Right lobe of liver (tissue), 6 donors: ENCODE measurements at places on chromosomes 1 and 21. TPM values are rescaled to one million over a fixed set of nuclear protein-coding genes. Genes with fewer than 3 reads are reported as not detected.

DNA sequence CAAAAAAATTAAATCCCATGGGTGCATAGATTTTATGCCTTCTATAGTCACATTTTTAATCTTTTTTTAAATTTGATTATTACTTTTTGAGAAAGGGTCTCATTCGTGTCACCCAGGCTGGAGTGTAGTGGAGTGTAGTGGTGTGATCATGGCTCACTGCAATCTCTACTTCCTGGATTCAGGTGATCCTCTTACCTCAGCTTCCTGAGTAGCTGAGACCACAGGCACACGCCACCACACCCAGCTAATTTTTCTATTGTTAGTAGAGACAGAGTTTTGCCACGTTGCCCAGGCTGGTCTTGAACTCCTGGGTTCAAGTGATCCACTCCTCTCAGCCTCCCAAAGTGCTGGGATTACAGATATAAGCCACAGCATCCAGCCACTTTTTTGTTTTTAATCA, 10.4 kb downstream of the CBR3 start:
- no peaks in the 10 kb centered on the region for H3K27me3 ChIP-seq
- H3K4me3 ChIP-seq, result no peak overlapping the region
- H3K27ac ChIP-seq, result no peak overlapping the region
- DNase-seq, result no peak
- peaks cover 6% of the 10 kb centered on the region for H3K4me1 ChIP-seq
- H3K36me3 ChIP-seq, result no peaks in the 10 kb centered on the region

NPR1 gene
- 14.4 TPM for total RNA-seq

FCRL1 gene
- total RNA-seq, result not detected

DNA sequence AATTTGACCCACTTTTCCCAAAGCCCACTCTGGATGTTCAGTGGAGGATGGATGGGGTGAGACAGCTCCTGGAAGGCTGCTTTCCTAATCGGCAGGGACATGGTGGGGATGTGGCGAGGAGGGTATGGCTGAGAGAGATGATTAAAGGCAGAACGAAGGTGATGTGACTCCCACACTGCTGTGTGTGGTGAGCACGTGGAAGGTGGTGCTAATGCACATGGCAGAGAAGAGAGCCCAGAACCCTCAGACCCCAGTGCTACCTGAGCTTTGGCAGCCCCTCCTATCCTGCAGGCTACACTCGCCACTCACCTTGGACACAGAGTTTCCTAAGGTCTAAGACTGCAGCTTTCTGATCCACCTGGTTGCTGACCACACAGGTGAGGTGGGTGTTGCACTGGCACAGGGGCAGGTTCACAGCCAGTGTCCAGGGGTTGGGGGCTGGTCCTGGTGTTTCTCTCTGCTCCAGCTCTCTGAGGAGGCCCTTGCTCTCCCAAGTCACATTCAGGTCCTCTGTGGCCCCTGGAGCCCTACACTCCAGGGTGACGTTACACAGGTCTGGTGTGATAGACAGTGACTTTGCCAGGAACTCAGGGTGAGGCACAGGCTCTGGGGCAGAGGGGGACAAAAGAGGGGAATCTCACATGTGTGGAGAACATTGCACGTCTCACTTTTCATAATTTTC, 151.4 kb upstream of the ETV3 start:
- no peak overlapping the region for H3K27ac ChIP-seq
- no peaks in the 10 kb centered on the region for H3K36me3 ChIP-seq
- no peak overlapping the region for H3K4me3 ChIP-seq
- H3K27me3 ChIP-seq, result no peaks in the 10 kb centered on the region

- no peaks in the 10 kb centered on the region for H3K27me3 ChIP-seq
- H3K4me3 ChIP-seq, result no peak overlapping the region
- no peaks in the 10 kb centered on the region for H3K4me1 ChIP-seq
- DNase-seq, result no peak
These were observed 62.1 kb downstream of the LRRN2 start for GRCh38 chr1:204623365-204623893.

DNA sequence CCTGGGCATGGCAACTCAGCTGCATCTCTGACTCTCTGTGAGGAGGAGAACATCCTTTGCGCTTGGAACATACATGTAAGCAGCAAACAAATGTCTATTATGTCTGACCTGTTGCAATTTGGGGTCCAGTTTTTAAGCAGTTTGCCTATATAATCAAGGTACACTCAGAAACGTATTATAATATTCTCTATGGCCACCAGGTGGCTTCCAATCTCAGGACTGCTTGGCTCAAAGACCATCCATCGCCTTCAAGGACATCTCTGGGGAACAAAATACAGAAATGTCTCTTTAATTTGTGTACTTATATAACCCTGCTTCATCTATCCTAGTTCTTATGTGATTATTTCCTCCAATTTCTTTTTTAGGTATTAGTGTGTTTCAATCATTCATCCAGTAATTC, 227.2 kb downstream of the OLFM3 start:
- no peak for DNase-seq
- no peak overlapping the region for H3K27ac ChIP-seq
- no peaks in the 10 kb centered on the region for H3K36me3 ChIP-seq
- no peaks in the 10 kb centered on the region for H3K4me1 ChIP-seq
- no peaks in the 10 kb centered on the region for H3K27me3 ChIP-seq
- H3K4me3 ChIP-seq, result no peak overlapping the region

GRCh38 chr1:225250432-225250831, 177.4 kb downstream of the LBR start:
- H3K4me1 ChIP-seq, result no peaks in the 10 kb centered on the region
- H3K36me3 ChIP-seq, result no peaks in the 10 kb centered on the region
- DNase-seq, result no peak
- no peaks in the 10 kb centered on the region for H3K27me3 ChIP-seq
- H3K4me3 ChIP-seq, result no peak overlapping the region
- H3K27ac ChIP-seq, result no peak overlapping the region

- DNase-seq, result no peak
- no peaks in the 10 kb centered on the region for H3K4me1 ChIP-seq
- no peak overlapping the region for H3K4me3 ChIP-seq
- H3K36me3 ChIP-seq, result no peaks in the 10 kb centered on the region
These were observed 383.3 kb upstream of the PROX1 start for GRCh38 chr1:213604477-213604876.

GRCh38 chr1:159915571-159916241, 9.6 kb downstream of the TAGLN2 start:
- DNase-seq, result no peak
- H3K4me1 ChIP-seq, result no peaks in the 10 kb centered on the region
- no peak overlapping the region for H3K27ac ChIP-seq
- no peaks in the 10 kb centered on the region for H3K27me3 ChIP-seq
- H3K36me3 ChIP-seq, result peaks cover 20% of the 10 kb centered on the region
